GM23248 (cell line): ENCODE measurements at places on chromosomes 12 and 14. TPM values are rescaled to one million over a fixed set of nuclear protein-coding genes. Genes with fewer than 3 reads are reported as not detected.

The TMEM119 gene
- total RNA-seq: 58.6 and 93.2 TPM in 2 replicates

The GYS2 gene
- total RNA-seq: not detected in 2 replicates

The HOXC13 gene
- not detected in 2 replicates for total RNA-seq

The NEMP1 gene
- 6.4 and 7.6 TPM in 2 replicates for total RNA-seq

GRCh38 chr12:15932971-15933370 lies 21.8 kb downstream of the DERA start:
- DNase-seq: no peak

DNA sequence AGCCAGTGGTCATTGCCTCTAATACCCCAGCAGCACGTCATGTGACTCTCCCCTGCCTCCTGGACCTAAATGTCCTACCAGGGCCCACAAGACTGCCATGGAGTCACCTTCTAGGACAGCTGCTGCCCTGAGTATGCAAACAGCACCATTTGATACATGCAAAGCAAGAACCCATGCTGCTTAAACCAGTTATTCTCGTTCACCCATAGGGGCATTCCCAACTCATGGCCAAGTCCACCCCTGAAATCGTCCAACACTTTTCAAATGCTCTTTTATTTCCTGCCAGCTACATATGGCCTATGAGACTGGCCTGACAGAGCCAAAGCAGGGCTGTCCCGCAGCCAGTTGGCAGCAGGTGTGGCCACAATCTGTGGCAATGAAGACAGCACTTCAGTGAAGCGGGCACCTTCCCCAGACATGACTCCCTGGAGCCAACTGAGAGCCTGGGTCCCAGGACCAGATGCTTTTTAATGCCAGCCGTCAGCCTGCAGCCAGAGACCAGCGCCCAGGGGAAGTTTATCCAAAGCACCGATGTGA lies 99.9 kb downstream of the BCAT1 start:
- no peak for DNase-seq

- no peak for DNase-seq
Observed at GRCh38 chr14:24274101-24274543, 2.7 kb upstream of the RABGGTA start.

- DNase-seq: no peak
Observed at GRCh38 chr14:32694795-32695449, 243.8 kb upstream of the NPAS3 start.

DNA sequence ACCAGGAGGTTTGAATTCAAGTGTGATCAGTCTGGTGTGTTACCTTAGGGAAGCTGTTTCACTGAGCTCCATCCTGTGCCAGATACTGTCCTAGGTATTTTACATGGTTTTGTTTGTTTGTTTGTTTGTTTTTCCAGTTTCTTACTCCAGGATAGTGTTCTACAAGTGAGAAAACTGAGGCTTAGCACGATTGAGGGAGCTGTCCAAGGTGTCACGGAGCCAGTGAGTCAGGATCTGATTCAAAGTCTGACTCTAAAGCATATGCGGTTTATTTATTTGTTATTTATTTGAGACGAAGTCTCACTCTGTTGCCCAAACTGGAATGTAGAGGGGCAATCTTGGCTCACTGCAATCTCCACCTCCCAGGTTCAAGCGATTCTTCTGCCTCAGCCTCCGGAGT lies 79.7 kb upstream of the GNG2 start:
- DNase-seq: peak; percentile 66

DNA sequence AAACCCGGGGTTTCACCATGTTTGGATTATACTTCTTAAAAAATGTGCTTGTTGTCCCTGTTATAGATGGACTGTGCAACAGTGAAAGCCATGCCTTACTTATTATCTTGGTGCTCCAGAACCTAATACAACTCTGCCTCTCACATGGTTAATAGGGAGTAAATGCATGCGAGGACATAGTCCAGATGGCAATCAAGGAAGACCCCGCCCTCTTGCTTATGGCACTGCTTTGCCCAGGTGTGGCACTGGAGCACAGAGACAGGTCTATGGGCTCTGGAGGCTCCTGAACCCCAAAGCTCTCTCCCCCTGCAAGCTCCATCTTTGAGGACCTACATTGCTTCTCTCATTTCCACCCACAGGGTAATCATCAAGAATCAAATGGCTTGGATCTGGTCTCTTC lies 162.1 kb upstream of the NTF3 start:
- DNase-seq: no peak

- no peak for DNase-seq
Observed at GRCh38 chr14:96243785-96244184, 12.2 kb upstream of the BDKRB1 start.
